Activated T-helper 1 cell treated with Interleukin-2 at 50 U/mL for 16 hours (primary cell): ENCODE measurements at places on chromosomes 1 and 21.

DNA sequence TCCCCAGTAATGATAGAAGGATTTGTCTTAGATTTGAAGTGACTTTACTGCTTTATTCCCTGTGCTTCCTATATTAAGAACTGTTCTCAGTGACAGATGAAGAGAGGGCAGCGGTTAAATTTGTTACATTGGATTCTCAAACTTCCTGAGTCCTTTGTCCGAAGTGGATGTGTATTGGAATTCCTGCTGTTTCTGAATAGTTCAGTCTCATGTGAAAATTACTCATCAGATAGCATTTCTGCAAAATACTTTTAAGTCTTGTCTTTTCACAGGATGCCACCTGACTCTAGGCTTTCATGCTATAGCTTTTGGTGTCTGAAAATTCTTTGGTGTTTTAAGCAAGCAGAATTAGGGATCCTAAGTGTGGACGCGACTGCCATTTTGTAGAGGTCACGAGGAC lies 83.6 kb downstream of the PRDM2 start:
- DNase-seq, result no peak

DNA sequence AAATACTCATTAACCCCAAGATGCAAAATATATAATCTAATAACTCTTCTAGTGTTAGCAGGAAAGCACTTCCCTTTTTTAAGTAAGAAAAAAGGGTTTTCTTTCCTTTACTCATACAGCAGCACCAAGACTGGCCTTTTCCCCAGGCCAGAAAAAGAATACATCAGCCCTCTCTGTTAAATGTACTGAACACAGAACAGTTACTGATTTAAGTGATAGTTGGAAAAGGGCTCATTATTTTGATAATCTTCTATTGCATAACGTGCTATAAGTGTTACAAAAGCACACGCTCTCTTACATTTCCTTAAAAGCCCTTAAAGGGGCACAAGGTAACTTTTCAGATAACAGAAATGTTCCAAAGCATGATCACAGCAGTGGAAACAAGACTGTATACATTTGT lies 142.9 kb downstream of the TIAM1 start:
- no peak for DNase-seq

GRCh38 chr1:171521567-171521966 lies 36.2 kb downstream of the PRRC2C start:
- no peak for DNase-seq

GRCh38 chr1:224127925-224128819 lies 14.3 kb downstream of the FBXO28 start:
- no peak for DNase-seq

DNA sequence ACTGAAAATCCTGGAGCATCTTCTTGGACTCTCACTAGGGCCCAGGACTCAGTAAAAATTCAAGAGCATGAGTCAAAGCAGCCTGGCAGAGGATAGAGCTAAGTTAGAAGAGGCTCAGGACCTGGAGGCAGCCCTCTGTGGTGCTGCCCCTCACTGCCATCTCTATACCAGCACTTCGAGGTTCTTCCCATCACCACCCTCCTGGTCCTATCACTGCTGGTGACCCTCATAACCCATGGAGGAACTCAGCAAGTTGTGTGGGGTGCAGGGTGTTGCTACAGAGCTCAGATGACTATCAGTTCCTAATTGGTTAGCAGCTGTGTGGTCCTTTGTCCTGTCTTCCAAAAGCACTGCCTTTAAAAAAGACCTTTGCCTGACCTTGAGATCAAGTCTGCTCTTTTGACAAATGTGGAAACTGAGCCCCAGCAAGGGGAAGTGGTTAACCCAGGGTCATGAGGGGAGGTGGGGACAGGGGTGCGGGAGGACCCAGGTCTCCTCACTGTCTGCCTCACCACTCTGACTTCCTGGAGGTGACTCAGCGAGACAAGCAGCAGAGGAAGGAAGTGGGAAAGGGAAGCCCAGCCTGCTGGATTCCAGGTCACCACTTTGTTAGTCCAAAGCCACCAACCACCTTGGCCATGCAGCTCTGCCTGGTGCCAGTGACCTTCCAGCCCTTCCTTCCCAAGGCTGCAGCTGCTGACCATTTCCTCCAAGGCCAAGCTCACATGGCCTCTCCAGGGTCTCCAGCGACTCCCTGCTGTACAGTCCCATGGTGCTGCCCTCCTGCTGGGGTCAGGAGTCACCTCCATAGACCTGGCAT lies 199.4 kb upstream of the EDN2 start:
- DNase-seq, result no peak
